ENCODE measurements at places on chromosomes 6 and 20.

DNA sequence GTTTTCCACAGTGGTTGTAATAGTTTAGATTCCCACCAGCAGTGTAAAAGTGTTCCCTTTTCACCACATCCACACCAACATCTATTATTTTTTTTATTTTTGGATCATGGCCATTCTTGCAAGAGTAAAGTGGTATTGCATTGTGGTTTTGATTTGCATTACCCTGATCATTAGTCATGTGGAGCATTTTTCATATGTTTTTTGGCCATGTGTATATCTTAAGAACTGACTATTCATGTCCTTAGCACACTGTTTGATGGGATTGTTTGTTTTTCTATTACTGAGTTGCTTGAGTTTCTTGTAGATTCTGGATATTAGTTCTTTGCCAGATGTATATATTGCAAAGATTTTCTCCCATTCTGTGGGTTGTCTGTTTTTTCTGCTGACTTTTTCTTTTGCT lies 820.1 kb downstream of the TENT5A start:
- DNase-seq: no peak

GRCh38 chr20:54047048-54047447 lies 23.3 kb downstream of the BCAS1 start:
- DNase-seq: no peak

GRCh38 chr20:41272339-41272738 lies 45.2 kb downstream of the ZHX3 start:
- DNase-seq: no peak

- peak; percentile 67 for DNase-seq
Measured at GRCh38 chr6:137717074-137718073, 149.7 kb upstream of the TNFAIP3 start.

- no peak for DNase-seq
Measured at GRCh38 chr20:12969071-12969669, 39.6 kb upstream of the SPTLC3 start.

DNA sequence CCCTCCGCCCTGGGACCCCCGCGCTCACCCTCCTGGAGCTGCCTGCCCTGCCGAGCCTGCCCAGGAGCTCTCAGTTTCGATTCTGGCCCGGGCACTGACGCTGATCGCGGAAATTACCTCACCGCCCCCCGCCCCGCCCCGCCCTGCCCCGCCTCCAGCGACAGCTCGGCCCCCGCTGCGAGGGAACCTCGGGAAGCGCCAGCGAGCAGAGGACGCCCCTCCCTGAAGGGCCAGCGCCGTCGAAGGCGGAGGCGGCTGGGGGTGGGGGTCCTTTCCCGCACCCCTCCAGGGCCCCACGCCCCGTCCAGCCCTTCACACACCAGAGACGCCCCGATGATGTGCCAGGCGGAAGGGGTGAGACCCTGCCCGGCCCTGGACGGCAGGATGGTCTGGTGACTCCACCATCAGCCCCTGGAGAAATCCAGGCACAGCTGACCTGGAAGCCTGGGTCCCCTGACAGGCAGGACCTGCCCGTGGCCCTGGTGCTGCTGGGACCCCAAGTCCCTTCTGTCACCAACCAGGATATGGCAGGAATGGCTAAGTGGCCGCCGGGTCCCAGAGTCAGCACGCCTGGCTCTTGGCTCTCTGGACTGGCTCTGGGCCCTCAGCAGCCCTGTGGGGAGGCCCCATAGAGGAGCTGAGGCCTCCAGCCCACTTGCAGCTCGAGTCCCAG lies at the start of gene HELZ2:
TSS of gene HELZ2 (minus strand) at position 84 of the 673 bp plus-strand sequence. CDS start 1,854 bp downstream, outside the sequence.
- peak; percentile 60 for DNase-seq

DNA sequence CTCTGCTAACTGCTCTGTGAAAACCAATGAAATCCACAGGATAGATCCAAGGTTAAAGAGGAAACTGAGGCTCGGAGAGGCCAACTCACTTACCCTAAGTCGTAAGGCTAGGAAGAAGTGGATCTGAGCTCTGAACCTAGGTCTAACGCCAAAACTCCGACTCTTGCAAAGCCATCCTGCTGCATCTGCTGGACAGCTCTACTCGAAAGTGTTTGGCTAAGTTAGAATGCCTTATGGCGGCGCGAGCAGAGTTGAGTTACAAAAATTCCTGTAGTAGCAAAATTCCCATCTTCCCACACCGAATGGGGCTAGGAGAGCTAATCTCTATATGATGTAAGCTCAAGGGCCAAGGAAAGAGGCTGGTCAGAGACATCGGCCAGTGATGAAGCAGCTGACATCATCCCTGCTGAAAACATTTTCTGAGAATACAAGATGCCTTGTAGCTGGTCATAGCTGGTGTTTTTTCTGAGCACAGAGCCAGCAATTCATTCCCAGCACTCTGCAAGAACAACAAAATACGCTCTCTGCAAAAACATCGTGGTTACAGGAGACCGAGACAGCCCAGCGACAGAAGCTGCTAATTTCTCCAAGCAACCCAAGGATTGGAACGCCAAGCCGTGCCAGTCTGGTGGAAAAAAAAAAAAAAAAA lies 1.8 kb downstream of the SPATA2 start:
- no peak for DNase-seq

DNA sequence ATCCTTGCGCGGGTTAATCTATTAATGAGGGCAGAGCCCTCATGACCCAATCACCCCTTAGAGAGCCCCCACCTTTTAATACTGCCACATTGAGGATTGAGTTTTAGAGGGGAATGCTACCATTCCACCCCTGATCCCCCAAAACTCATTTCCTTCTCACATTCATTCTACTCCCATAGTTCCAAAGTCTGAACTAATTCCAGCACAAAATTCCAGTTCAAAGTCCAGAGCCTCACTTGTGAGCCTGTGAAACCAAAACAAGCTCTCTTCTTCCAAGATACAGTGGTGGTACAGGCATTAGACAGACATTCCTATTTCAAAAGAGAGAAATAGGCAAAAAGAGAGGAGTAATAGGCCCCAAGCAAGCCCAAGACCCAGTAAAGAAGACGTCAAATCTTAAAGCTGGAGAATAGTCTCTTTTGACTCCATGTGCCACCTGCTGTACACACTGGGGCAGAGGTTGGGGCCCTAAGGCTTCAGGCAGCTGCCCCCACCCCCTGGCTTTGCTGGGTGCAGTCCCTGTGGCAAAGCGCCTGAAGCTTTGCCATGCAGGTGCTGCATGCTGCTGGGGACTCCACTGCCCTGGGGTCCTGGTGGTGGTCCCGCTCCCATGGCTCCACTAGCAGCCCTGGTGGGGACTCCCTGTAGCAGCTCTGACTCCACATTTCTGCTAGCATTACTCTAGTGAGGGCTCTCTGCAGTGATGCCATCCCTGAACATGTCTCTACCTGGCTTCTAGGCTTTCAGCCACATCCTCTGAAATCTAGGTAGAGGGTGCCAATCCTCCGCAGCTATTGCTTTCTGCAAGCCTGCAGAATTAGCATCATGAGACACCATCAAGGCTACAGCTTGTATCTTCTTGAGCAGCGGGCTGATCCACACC lies 41.3 kb downstream of the RSPH3 start:
- no peak for DNase-seq

- no peak for DNase-seq
Measured at GRCh38 chr20:54555150-54555549, 79.8 kb downstream of the DOK5 start.

GRCh38 chr6:44304282-44305199 lies 8.6 kb downstream of the AARS2 start:
- peak; percentile 24 for DNase-seq

- DNase-seq: no peak
Measured at GRCh38 chr6:133587546-133588160, 301.3 kb upstream of the TCF21 start.

DNA sequence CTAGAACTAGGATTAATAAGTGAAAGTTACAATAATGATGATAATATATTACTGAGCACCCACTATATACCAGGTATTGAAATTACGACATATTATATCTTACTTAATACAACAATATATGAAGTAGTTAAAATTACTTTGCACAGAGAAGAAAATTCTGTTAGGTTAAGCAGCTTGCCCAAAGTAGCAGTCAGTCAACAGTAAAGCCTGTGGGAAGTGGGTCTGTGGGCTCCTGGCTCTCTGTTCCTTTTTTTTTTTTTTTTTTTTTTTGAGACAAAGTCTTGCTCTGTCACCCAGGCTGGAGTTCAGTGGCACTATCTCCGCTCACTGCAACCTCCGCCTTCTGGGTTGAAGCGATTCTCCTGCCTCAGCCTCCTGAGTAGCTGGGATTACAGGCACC lies 4.8 kb upstream of the GTF2H4 start:
- no peak for DNase-seq

GRCh38 chr20:1825507-1825906 lies 69.7 kb upstream of the SIRPA start:
- no peak for DNase-seq

- no peak for DNase-seq
Measured at GRCh38 chr20:33568378-33568777, 78.5 kb downstream of the CBFA2T2 start.

GRCh38 chr20:53281557-53282117 lies 309.5 kb downstream of the TSHZ2 start:
- DNase-seq: no peak

- DNase-seq: no peak
Measured at GRCh38 chr20:51876313-51876940, 74.1 kb upstream of the SALL4 start.

- DNase-seq: no peak
Measured at GRCh38 chr6:96164802-96165201, 149.0 kb downstream of the FUT9 start.

- DNase-seq: no peak
Measured at GRCh38 chr6:120164531-120164930, 815.0 kb upstream of the MAN1A1 start.

DNA sequence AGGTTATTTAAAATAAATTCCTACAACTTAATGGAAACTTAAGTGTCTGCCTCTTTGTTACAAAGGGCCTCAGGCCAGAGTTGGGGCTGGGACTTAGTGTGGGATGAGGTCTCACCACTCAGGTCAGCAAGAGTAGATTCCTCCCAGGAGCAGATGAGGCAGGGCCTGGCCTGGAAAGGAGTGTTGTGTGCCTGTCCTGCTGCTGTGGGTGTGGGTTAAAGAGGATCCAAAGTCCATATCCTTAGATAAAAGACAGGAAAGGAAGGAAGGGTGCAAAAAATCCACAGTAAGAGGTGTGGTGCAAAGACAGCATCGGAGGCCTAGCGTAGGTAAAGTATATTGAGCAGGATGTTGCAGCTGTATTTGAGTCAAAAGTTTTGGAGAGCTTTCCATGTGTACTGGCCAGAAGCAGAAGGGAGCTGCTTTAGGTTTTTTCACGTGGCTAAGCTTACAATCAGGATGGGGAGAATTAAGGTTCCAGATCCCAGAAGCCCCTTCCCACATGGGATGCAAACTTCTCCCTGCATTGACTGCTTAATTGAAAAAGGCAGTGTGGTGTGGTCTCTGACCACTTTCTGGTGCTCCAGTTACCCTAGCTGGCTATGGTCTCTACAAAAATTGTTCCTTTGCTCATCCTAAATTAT lies 12.8 kb upstream of the PLCG1 start:
- no peak for DNase-seq
